ENCODE measurements at places on chromosomes 16 and 17.

DNA sequence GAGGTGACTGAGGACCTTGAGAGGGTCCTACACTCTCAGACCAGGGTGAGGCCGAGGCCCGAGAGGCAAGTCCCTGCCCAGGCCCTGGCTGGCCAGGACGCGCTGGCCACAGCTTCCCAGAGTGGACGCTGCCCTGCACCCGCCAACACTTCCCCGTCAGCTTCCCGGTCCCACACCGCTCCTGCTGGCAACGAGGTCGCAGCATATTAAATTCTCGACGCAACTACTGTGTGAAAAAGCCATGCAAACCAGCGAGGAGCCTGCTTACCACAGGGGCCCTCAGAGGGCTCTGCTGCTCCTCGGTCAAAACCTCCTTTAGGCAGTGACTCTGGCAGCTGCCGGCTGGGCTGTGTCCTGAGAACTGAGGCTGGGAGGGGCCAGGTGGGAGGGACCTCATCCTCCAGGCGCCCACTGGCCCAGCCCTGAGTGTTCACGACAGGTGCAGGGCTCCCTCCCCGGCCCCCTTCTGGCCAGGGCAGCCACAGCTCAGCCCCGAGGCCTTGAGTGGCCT, 2.1 kb upstream of the TEX19 start:
- no peak for DNase-seq

- no peak for DNase-seq
Measured at GRCh38 chr17:4573669-4574068, 10.7 kb upstream of the SMTNL2 start.

- DNase-seq: no peak
Measured at GRCh38 chr17:50200457-50201275, 765 bp downstream of the COL1A1 start.

- DNase-seq: no peak
Measured at GRCh38 chr17:42028791-42029127, 8.9 kb downstream of the NKIRAS2 start.

DNA sequence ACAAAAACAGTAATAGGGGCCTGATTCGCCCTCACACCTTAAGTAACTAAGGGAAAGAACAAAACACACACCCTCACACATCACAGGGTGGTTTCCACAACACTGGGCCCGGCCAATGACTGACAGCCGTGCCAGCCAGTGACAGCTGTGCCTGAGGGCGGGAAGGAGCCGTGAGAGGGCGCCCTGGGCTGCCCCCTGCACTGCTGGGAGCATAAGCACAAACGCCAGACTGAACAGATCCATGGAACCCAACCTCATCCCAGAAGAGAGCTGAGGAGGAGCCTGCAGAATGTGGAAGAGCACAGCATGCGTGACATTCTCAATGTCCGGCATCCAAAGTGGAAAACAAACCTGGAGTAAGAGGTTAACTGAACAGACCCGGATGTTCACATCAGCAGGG, 16.0 kb downstream of the CSNK1D start:
- no peak for DNase-seq

- no peak for DNase-seq
Measured at GRCh38 chr17:66667491-66668030, 167.4 kb upstream of the CACNG5 start.

DNA sequence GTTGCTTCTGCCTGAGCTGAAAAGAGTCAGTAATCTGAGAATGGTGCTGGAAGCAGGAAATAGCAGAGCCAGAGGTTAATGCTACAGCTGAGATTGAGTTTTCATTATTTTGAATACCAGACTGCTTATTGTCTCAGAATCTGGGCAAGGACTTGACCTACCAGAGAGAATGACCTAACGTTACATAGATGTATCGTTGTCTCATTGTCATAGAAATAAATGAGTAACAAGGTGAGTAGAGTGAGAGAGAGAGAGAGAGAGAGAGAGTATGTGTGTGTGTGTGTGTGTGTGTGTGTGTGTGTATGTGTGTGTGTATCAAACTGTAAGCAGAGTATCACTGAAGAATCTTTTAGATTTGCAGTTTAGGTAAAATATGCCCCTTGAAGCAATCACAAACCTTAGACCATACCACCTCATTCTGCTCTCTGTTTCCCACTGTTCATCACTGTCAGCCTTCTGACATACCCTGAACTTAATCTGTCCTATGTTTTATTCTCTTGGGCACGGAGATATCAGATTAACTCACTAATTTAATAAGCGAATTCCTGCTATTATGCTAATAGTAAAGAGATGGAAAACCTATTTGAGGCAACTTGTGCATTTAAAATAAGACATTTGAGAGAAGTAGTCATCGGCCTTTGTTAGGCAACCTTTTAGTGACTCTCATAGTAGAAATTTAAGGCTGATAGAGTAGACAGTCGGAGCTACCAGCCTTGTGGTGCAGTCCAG, 87.8 kb downstream of the CYB561 start:
- DNase-seq: no peak

- DNase-seq: no peak
Measured at GRCh38 chr17:80036715-80037477, 454 bp downstream of the CCDC40 start.

- no peak for DNase-seq
Measured at GRCh38 chr16:85390511-85391174, 222.5 kb upstream of the GSE1 start.

- DNase-seq: no peak
Measured at GRCh38 chr17:40341808-40342503, 22.6 kb downstream of the GJD3 start.

DNA sequence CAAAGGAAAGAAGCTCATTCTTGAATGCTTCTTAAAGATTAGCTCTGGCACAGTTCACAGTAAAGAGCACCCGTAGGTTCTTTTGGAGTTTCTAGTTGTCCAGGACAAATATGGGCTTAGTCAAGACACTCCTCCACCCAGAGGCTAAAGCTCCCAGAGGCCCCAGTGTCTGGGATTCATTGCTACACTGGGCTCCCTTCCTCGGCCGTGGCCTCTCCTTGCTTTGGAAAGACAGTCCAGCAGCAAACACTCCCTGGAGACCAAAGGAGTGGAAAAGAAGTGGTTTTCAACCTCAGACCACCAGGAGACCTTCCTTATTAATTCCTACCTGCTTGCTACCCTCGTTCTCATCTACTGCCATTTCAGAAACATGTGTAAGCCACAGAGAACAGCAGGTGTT, 17.1 kb downstream of the PHB1 start:
- no peak for DNase-seq

- no peak for DNase-seq
Measured at GRCh38 chr16:24541233-24541933, 2.0 kb downstream of the RBBP6 start.

DNA sequence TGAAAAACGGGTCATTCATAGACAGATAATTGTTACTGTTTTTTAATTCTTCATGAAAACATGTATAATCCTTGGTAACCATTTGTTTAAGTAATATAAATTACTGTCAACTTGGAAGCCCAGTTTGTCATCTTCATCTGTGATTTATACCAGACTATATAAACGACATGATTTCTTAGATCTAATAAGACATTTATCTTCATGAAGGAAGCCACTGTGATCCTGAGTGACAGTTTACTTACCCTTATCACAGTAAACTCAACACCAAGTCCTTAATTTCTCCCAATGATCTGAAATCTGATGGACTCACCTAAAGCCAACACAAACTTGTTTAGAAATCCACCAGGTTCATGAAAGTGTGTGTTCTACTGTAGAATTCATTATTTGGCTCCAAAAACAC, 91.3 kb downstream of the SKAP1 start:
- DNase-seq: no peak

- no peak for DNase-seq
Measured at GRCh38 chr16:89705006-89705405, 3.5 kb upstream of the SPATA2L start.

DNA sequence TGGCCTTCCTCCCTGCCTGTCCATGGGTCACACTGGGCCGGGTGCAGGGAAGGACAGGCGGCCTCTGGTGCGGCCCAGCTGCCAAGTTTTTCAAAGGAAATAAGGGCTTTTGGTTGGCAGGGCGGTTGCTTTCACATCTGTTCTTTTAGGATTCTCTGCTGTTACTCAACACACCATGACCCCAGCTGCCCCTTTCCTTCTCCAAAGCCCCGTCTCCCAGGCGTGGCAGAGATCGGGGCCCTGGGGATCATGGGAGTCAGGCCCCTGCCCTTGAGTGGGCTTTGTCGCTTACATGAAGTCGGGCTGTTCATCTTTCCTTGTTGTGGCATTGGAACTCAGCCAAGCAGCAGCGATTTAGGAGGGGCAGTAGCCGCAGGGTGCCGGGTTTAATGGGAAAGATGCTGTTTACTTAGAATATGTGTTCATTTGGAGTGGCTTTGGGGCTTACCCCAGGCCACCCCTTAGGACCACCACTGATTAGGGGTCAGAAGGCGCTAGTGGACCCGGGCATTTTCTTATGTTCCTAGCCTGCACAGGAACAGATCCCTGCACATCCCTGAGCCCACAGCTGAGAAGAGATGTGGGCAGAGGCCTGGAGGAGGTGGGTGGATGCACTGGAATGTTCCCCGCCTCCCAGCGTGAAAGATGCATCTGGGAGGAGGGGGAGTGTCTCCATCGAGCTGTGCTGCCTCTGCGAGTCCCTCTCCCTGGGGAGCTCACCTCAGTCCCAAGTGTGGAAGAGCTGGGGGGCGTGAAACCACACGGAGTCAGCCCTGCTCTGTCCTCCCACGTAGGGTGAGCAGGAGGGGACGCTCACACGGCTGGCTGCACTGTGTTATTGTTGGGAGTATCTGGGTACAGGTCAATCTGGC, 6.8 kb upstream of the ADCY7 start:
- DNase-seq: no peak

- no peak for DNase-seq
Measured at GRCh38 chr17:36059406-36059805, 4.7 kb upstream of the CCL18 start.

- no peak for DNase-seq
Measured at GRCh38 chr17:82528484-82529265, 9.1 kb downstream of the FOXK2 start.

DNA sequence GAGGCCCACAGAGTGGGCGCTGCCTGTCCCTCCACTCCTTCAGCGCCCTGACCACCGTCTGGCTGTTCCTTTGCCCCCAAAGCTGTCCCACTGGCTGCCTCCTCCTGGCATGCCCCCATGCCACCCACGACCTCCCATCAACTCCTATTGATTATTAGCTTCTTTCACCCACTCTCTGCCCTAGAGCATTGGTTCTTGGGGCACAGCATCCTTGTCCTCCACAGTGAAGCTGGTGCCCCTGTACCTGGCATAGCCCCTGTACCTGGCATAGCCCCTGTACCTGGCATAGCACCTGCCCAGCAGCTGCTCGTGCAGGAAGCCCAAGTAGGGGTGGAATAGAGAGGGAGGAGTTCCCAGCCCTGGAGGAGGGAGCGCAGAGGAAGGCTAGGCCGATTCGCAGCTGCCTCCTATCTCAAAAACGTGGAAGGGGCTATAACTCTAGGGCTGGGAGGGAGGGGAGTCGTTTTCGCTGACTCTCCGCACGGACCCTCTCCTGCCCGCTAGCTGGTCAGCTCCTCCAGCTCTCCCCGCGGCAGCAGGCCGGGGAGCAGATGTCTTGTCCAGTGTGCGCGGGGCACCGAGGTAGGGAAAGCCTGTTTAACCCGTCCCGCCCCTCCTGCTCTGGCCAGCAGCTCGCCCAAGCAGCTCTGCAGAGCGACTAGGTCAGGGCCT, 5.7 kb upstream of the ACTG1 start:
- no peak for DNase-seq

GRCh38 chr17:67203818-67204217, 41.2 kb downstream of the HELZ start:
- DNase-seq: no peak

DNA sequence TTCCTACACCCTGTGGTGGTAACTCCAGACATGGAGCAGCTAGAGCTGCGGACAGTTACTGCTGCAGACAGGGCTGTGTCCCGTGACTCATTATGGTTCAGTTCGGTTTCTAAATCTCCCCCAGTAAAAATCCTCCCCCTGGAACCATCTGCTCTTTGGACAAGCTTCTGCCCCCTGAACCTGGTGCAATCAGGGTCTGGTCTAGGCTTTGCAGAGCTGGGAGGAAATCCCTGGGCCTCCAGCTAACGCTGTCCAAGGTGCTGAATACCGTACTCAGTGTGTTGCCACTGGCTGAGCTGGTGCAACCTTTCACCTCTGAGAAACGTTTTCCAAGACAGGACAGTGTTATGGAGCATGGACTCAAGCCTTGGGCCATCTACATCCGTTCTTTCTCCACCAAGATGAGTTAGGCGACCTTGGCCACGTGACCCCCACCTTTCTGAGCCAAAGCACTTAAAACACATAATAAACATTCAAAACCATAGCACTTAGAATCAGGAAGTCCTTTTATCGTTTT, 142.0 kb downstream of the CPPED1 start:
- DNase-seq: no peak

DNA sequence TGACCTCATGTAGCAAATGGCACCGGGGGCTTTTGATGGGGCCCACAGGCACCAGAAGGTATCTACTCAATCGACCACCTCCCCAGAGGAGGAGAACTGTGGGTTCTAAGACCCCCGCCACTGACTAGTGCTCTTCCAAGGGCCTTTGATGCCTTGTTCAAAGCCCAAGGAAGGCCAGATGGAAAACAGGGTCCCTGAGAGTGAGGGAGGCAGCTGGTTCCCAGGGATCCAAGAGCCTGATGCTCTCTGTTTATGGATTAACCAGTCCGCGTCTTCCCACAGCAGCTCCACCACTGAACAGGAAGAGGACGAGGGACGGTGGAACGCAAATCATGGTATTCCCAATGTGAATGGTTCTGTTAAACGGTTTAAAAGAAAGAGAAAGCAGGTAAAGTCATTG, 7.6 kb downstream of the PHB1 start:
- no peak for DNase-seq

- DNase-seq: no peak
Measured at GRCh38 chr17:37774504-37774903, 29.6 kb upstream of the HNF1B start.

- DNase-seq: no peak
Measured at GRCh38 chr16:27379919-27380318, 22.1 kb upstream of the IL21R start.

DNA sequence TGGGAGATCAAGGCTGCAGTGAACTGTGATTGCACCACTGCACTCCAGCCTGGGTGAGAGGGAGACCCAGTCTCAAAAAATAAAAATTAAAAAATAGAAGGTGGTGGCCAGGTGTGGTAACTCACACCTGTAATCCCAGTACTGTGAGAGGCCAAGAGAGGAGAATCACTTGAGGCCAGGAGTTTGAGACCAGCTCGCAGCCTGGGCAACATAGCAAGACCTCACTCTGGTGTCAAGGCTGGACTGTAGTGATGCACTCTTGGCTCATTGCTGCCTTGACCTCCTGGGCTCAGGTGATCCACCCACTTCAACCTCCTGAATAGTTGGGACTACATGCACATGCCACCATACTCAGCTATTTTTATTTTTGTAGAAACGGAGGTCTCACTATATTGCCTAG, 13.3 kb downstream of the RFFL start:
- no peak for DNase-seq

- DNase-seq: no peak
Measured at GRCh38 chr17:29368926-29369325, 21.2 kb upstream of the TAOK1 start.
